ENCODE measurements at places on chromosomes 7 and 10.

GRCh38 chr10:74500816-74501215, 325.6 kb upstream of the KAT6B start:
- no peak for DNase-seq

GRCh38 chr7:101294039-101294831, 27.4 kb downstream of the IFT22 start:
- DNase-seq = no peak

- no peak for DNase-seq
Measured at GRCh38 chr10:46317370-46317769, 30.6 kb downstream of the ANTXRL start.

DNA sequence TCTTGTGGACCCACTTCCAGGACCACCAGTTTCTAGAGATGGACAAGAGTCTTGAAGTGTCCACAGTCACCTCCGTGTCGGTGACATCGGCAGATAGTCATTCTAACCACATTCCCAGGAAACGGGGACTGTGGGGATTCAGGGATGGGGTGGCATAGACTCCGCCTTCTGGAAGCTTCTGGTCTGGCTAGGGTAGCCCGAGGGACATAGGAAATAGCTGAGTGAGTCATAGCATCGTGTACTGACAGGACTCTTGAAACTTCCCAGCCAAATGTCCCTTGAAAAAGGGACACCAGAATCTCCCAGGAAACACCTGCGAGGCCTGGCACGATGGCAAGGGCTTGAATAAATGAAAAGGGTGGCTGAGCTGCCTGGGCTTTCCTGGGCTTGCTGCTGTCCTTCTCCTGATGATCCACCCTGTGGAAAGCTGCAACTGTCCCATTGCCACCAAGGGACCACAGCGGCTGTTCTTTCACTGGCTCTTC, 84.1 kb upstream of the LRRC4 start:
- no peak for DNase-seq

DNA sequence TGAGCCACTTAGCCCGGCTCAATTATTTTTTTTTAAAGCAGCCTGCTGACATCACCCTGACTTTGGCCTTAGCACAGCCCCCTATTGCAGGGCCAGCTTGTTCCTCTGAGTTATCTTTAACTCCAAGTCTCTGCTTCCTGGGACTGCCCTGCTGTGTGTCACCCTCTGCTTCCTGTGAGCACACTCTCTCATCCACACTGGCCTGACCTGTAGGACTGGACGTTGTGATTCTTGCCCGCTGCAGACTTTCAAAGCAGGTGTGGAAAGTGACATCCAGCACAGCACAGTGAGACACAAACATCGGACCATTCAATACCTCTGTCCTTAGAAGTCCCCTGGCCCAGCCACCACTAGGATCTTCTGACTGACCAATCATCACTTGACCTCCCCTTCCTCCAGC, 26.4 kb upstream of the HSPA12A start:
- no peak for DNase-seq

GRCh38 chr7:48171202-48171601, at the start of gene ABCA13:
TSS of gene ABCA13 (plus strand) at chr7:48171458. CDS start at chr7:48171484, 26 bp downstream.
- DNase-seq = no peak

DNA sequence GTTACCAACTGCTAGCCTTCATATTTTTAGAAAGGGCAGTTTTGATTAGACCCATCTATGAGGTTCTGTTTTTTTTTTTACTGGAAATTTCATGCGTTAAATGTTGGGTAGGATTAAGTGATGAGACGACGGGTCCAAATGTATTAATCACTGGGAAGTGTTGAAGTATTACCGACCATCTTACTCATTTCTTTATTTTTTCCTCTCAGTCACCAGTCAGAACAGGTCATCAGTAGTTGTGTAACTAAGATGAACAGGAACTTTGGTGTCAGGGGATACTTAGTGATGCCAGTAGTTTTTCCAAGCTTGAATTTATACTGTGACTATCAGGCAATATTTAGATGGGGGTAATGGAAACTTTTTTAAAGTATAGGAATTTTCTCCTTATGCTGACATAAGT, 14.2 kb downstream of the TFAM start:
- DNase-seq = no peak

GRCh38 chr7:25739143-25739542, 412.9 kb upstream of the NFE2L3 start:
- no peak for DNase-seq

- DNase-seq = peak; percentile 49
Measured at GRCh38 chr10:87093632-87094372, 841 bp downstream of the GLUD1 start.

DNA sequence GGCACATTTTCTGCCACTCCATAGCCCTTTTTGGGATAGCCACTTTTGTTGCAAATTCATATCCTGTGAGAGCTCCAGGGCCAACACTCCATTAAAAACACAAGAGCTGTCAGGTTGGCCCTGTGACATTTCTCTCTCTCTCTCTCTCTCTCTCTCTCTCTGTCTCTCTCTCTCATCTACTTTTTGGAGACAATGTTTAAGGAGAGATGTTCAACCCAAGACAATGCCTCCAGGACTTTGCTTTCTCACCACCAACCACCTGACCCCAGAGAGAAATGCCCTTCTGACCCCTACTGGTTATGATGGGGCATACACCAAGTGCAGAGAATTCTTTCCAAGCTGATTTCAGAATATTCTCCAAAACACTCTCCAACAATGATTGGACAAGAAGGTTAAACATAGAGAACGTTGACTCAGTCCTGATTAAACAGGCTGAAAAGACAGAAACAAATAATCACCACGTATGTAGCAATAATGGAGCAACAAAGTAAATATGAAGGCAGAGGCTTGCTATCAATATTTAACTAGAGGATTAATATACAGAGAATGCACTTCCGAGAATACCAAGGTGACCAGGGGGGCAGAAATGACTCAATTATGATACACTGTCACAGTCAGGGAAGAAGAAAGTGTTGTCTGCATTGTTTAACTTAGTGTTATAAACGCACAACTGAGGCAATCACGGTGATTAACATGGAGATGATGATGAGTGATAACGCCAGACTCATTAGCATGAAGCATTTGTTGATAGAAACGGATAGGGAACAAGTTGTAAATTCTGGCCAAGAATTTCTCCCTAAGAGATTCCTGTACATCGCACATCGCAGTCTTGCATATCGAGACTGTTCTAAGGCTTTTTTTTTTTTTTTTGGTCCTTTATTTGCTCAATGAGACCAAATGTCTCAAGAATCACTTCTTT, 178.5 kb downstream of the NRP1 start:
- DNase-seq = no peak

DNA sequence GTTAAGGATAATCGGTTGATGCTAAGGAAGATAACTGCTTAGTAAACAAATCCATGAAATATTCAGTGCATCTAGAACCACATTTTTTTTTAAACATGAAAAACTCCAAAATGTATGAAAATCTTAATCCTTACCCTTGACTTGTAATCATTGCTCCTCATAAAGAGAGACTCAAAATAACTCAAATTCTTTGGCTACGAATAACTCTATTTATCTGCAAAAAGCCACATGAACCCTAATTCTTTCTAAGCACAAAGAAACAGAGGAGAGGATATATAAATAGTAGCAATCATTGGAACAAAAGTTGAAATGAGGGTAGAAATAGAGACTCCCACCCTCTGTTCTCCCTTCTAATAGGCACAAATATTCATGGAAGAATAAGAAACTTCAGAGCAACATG, 40.2 kb downstream of the ANK3 start:
- no peak for DNase-seq

GRCh38 chr7:100446040-100446439, 9.7 kb upstream of the PPP1R35 start:
- no peak for DNase-seq

DNA sequence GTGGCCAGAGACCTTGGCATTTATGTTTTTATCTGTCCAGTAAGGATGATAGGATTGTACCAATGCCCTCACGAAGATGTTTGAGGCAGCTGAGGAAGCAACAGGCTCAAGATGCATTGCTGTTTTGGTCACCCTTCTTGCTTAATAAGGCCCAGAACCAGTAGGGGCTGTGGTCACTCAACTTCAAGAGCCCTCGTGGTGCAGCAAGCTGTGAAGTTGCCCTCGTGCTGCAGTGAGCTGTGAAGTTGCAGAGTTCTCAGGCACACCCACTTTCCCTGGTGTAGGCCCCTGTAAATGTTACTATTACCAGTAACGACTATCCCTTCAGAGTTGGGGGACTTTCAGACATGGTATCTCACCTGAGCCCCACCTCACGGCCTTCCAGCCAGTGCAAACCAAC, 207.6 kb upstream of the LYZL1 start:
- DNase-seq = no peak

- no peak for DNase-seq
Measured at GRCh38 chr10:15067154-15067553, 21.4 kb downstream of the ACBD7 start.

DNA sequence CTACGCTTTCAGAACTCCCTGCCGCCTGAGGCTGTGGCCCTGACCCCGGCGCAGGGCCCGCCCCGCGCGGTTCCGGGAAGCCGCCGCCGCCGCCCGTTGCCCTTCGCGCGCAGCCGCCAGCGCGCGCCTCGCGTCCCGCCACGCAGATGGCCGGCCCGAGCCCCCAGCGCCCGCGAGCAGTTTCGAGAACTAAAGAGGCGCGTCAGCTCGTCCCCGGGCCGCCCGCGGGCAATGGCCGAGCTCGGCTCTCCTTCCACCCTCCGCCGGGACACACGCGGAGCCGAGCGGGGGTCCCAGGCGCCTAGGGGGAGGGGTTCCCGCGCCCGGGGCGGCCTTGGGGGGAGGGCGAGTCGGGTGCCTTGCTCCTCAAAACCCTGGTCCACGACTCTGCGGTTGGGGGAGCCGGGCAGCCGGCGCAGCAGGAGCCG, 1.8 kb downstream of the HNRNPF start:
- peak; percentile 54 for DNase-seq

DNA sequence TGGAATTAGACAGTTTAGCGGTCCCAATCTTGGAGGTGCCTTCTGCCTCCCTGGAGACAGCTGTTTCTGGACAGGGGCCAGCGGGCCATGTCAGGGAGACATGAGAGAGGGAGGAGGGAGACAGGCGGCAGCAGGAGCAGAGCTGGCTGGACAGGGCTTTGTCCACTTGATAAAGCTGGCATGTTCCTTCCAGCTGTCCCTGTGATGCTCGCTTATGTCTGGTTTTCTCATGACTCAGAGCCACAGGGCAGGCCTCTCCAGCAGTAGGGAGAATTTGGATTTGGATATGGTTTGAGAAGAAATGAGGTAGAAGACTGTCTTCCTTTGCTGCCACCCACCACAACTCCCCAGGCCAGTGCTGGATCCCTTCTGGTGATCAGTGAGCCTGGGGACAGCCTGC, 51.7 kb upstream of the SORCS3 start:
- DNase-seq = no peak

- no peak for DNase-seq
Measured at GRCh38 chr7:80977751-80978150, 58.9 kb upstream of the SEMA3C start.

DNA sequence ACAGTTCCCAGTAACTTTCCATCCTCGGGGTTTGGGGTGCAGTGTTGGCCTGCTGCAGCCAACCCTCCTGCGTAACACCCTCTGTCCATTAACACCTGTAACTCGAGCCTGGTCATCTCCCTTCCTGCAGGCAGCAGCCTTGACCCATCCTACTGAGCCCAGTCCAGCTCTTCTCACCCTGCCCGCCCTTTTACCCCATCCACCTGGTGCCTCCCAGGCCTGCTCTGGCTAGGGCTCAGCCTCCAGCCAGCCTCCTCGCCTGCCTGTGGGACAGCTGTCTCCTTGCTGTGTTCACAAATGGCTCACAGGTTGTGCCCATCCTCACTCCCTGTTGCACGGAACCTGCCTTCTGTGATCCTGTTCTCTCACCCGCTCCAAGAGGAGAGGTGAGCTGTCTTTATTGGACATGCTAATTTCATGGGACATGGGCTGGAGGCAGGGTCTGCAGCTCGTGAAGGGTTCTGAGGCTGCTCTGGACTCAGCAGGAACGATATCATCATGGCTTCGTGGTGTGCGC, 277.2 kb upstream of the TCERG1L start:
- DNase-seq = no peak

All from stimulated activated CD4-positive, alpha-beta T cell treated with anti-CD3 and anti-CD28 coated beads, TNF-alpha, amount 100 ng/mL, for 24 hours (primary cell).